ENCODE measurements at places on chromosomes 12 and 14.
A peak's percentile ranks its signal among the peaks of the same experiment; 100 is the strongest.

GRCh38 chr12:54526812-54527630, 22.4 kb upstream of the PDE1B start:
- peak; percentile 33 for DNase-seq

DNA sequence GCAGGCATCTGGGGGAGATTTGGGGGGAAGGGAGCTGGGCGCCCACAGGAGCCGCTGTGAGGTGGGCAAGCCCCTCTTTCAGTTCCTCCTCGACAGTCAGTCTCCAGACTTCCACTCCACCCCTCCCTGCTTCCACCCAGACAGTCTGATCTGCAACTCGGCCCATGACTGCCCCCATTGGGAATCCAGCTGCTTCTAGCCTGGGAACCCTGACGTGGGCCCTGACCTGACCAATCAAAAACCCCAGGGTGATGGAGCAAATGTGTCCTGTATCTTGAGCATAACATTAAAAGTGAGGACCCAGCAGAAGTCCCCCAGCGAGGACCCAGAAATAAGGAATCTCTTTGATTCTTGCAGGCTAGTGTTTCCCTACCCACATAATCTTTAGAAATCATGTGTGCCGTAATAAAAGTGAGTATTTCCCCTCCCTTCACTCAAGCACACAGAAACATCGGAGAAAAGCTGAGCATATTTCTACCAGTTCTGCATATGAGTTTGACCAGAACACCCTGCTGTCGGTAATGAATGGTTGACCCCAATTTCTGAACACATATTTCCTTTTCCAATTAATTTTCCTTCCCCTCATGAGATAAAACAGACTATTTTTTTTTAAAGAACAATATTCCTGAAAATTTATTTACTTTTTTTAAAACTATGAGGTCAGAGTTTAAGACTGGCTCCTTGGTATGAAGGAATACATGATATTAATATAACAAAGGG, 6.4 kb downstream of the SSH1 start:
- DNase-seq, result no peak

- DNase-seq, result no peak
Measured at GRCh38 chr12:90870971-90871725, 83.8 kb downstream of the CCER1 start.

GRCh38 chr14:104342435-104343293, 204.3 kb downstream of the KIF26A start:
- no peak for DNase-seq

DNA sequence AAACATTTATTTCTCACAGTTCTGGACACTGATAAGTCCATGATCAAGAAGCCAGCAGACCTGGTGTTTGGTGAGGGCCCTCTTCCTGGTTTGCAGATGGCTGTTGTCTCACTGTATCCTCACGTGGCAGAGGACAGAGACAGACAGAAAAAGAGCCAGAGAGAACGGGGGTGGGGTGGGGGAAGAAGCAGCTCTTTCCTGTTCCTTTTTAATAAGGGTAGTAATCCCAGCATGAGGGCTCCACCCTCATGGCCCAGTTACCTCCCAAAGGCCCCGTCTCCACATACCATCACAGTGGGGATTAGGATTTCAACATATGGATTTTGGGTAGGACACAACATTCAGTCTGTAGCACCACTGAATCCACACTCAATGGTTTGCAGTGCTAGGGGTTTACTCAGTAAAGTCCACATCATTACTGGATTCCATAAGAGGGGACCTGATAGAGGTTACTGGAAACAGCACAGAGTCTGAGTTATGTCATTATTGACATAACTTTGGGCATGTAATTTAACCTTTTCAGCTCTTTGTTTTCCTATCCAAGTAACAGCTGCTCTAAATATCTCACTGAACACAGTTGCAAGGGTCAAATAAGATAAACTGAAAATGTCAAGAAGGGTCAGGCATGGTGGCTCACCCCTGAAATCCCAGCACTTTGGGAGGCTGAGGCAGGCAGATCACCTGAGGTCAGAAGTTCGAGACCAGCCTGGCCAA, 53.2 kb downstream of the RPAP3 start:
- peak; percentile 14 for DNase-seq

DNA sequence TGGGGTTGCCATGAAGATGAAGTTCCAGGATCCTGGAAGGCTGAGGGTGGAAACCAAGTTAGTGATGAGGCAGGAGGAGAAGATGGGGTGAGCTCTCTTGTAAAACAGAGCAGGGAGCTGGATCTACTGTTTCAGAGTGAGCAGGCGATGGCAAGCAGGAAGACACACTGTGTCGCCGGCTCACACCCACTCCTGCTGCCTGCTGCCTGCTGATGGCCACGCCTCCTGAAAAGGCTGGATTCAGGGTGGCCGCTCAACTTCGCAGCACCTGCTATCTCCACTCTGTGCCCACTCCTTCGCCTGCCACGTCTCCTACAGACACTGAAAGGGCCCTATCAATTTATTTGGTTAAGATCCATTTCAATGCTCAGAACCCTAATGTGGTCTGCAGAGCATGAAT, 96.1 kb downstream of the RBM19 start:
- no peak for DNase-seq

GRCh38 chr12:54217774-54218241, 29.0 kb upstream of the SMUG1 start:
- DNase-seq, result peak; percentile 78

GRCh38 chr12:113528606-113529293, 57.1 kb upstream of the LHX5 start:
- DNase-seq, result no peak

GRCh38 chr12:67469666-67470065, 178.9 kb upstream of the DYRK2 start:
- peak; percentile 27 for DNase-seq

DNA sequence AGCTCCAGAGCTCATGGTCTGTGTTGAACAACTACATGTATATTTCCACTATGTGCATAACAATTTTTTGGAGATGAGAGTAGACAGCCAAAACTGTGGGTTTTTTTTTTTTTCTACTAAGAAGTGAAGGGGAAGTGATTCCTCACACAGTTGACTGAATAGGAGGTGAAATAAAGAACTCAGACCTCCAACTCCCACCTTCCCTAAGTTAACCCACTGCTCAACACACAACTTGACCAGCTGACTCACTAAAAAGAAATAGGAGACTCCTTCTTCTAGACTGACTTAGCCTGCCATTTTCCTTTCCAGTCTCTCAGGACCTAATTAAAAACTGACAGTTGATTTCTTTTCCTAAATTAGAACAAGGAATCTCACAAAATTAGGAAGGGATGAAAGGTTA, 1.7 kb downstream of the M6PR start:
- no peak for DNase-seq

DNA sequence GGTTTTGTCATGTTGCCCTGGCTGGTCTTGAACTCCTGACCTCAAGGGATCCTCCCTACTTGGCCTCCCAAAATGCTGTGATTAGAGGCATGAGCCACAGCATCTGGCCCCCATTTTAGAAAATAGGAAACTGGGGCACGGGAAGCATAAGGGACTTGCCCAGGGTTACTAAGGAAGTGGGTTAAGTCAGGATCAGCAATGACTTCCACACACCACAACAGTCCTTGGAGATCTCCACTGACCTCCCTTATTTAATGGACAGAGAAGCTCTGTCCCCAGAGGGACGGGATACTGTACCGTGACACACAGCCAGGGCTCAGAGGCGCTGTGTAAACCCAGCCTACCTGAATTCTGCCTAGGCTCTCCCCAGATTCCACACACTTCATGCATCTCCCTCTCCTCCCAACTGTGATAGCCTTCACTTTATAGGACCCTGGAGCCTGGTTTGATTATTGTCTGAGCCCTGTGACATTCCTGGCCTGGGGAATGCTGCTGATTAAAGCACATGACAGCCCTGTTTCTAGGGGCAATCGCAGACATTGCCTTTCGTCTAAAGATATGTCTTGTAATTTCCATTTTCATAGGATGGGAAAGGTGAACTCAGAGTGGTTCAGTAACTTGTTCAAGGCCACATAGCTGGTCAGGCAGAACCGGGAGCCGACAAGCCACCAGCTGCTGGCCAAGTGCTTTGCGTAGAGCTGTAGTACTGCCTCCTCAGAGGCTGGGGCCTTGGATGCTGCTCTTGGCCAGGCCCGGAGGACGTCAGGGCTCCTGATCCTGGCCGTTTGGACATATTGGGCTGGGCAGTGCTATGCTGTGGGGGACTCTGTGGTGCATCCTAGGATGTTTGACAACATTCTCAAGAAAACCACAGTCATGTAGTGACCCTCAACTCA, 20.8 kb downstream of the SERPINA1 start:
- DNase-seq, result no peak

DNA sequence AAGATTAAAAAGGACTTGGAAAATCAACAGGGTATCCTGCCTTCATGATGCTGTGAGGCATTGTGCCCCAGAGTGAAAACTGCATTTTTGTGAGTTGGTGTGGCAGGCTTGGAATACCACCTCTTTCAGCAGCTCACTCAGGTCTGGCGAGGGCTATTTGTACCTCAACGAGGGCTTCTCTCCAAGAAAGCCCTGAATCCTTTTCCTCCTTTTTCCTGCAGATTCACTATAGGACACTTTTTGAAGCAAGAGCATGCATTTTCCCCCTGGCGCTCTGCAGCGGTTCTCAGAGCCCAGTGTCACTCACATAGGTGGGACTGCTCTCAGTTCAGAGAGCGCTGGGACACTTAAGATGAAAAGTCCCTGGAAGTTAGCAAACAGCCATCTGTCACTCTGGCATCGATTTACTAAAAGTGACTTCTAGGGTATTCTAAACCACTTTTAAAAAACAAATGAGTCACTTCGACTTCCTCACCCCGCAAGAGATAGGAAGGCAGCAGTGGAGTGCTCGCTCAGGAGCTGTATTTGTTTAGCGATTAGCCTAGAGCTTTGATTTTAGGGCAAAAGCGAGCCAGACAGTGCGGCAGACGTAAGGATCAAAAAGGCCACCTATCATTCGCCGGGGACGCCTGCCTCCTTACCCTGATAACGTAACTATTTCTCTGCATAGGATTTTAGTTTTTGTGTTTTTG, 782 bp upstream of the LGR5 start:
- DNase-seq, result peak; percentile 23

DNA sequence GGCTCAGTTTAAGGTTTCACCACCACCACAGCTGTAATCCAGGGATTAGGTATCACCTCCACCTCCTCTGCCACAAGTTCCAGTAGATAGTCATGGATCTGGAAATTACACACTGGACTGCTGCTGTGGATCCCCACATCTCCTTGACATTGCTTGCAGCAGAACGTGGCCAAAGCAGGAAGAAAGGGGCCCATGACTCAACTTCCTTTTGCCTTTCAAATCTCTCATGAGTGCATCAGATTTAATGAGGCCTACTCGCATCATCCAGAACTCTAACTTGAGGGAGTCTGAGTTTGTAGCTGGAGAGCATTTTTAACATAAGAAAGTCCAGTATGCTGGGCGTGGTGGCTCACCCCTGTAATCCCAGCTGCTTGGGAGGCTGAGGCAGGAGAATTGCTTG, 29.2 kb upstream of the TMED10 start:
- no peak for DNase-seq

Measured in lung (tissue), 17 donors.